ENCODE measurements at places on chromosomes 3 and 15. TPM values are rescaled to one million over a fixed set of nuclear protein-coding genes. Genes with fewer than 3 reads are reported as not detected.

The STRA6 gene
- not detected for total RNA-seq

DNA sequence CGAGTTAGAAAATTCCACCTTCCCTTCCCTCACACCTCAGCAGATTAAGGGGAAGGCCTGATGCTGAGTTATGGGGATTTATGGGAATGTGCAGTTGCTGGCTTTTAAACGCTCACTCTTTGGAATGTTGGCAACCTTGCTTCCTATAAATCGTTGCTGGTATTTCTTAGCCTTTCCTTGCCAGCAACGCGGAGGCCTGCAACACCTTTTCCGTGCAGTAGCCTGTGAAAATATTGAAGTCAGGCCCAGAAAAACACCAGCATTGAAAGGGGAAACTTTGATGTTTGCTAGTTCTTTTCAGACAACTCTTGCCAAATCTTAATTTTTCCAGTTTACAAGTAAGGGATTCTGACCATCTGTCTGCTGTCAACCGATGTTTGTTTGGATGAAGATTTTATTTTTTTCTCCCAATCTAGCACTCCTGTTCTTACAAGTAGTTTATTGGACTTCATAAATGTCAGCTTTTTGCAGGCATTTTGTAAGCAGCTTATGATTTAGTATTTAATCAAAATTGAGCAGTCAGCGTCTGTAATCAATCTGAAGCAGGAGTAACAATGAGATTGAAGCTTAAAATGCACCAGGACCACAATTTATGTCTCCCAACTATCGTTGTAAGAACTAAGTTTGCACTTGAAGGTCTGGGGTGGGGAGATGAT is 251.0 kb downstream of the RPLP1 start:
- no peaks in the 10 kb centered on the region for H3K36me3 ChIP-seq
- peaks cover 13% of the 10 kb centered on the region for H3K27me3 ChIP-seq
- DNase-seq: no peak
- no peak overlapping the region for H3K27ac ChIP-seq
- no peak overlapping the region for H3K4me3 ChIP-seq

- DNase-seq: peak; percentile 50
- H3K4me1 ChIP-seq: no peaks in the 10 kb centered on the region
- no peak overlapping the region for H3K27ac ChIP-seq
Observed at GRCh38 chr3:194296454-194297263, 54.5 kb downstream of the CPN2 start.

DNA sequence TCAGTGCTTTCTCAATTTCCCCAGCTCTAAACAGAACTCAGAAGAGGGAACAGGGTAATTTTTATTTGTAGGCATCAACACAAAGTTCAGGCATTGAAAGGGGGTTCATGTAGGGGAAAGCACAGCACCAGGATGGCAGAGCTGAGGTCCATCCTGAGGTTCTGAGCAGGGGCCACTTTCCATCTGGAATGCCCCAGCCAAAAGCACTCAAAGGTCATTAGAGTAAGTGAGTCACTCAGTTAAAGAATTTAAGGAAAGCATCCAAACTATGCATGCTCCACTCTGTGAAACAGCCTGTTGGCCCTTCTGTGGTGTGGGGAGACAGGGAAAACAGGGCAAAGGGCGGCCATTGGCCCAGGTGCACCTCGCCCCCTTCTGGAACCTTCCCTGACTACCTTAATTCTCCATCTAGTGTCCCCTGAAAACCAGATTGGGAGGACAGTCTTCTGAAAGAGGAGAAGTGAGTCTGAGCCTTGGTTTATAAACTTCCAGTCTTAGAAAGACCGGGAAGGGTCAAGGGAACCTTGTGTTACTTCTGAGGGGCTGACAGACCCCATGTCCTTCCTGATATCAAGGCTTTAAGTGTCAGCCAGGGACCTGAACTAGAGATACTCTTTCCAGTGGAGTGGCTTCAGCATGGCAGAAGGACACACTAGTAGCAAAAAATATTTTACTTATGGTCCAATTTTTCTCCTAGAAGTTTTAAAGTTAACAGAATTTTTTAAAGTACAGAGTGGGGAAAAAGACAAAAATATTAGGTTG is 133.3 kb downstream of the MYLK start:
- H3K27me3 ChIP-seq: no peaks in the 10 kb centered on the region
- no peak overlapping the region for H3K4me3 ChIP-seq
- peak overlapping the region; percentile 97 for H3K27ac ChIP-seq
- peak; percentile 95 for DNase-seq
- H3K36me3 ChIP-seq: peaks cover 41% of the 10 kb centered on the region

GRCh38 chr3:46509661-46510187 is 11.9 kb downstream of the RTP3 start:
- H3K4me3 ChIP-seq: no peak overlapping the region
- peaks cover 5% of the 10 kb centered on the region for H3K4me1 ChIP-seq
- DNase-seq: no peak
- H3K27me3 ChIP-seq: no peaks in the 10 kb centered on the region

- DNase-seq: no peak
- peaks cover 12% of the 10 kb centered on the region for H3K36me3 ChIP-seq
- no peaks in the 10 kb centered on the region for H3K27me3 ChIP-seq
- H3K4me3 ChIP-seq: no peak overlapping the region
- no peak overlapping the region for H3K27ac ChIP-seq
- H3K4me1 ChIP-seq: peaks cover 5% of the 10 kb centered on the region
Observed at GRCh38 chr3:194606163-194606562, 27.1 kb downstream of the TMEM44 start.

GRCh38 chr3:88321363-88322050 is 171.7 kb downstream of the C3orf38 start:
- DNase-seq: no peak
- no peak overlapping the region for H3K27ac ChIP-seq
- H3K4me3 ChIP-seq: no peak overlapping the region

GRCh38 chr3:179450901-179451264 is 387 bp downstream of the GNB4 start:
- H3K36me3 ChIP-seq: 0 out of 2 replicates have a peak, but pooled peaks cover 2% of the 10 kb centered on the region
- peak overlapping the region; percentile 81 for H3K4me3 ChIP-seq
- H3K27me3 ChIP-seq: no peaks in the 10 kb centered on the region
- H3K4me1 ChIP-seq: peaks cover 3% of the 10 kb centered on the region
